T-helper 17 cell (primary cell): ENCODE measurements at places on chromosomes 16 and 17. TPM values are rescaled to one million over a fixed set of nuclear protein-coding genes. Genes with fewer than 3 reads are reported as not detected.

DNA sequence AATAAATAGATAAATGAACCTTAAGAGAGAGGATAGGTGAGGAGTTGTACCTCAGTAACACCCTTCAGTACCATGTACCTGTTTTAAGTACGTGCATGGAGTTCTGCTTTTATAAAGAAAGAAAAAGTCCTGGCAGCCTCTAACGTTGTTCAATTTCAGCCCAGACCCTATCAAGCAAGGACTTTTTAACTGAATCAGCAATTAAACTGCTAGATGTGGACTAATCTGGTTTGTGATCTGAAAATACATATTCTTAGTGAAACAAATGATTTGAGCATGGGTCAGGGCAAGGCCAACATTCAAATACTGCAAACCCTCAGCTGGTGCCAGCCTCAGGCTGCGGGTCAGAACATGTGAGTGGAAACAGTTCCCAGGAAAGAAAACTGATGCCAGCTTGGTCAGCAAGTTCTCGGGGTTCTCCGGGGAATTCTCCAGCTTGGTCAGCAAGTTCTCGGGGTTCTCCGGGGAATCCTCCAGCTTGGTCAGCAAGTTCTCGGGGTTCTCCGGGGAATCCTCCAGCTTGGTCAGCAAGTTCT lies 84.5 kb downstream of the MRM3 start:
- DNase-seq: no peak

The MYH1 gene
- not detected for total RNA-seq

- no peak for DNase-seq
Observed at GRCh38 chr17:79864617-79865250, 25.5 kb upstream of the CBX4 start.

DNA sequence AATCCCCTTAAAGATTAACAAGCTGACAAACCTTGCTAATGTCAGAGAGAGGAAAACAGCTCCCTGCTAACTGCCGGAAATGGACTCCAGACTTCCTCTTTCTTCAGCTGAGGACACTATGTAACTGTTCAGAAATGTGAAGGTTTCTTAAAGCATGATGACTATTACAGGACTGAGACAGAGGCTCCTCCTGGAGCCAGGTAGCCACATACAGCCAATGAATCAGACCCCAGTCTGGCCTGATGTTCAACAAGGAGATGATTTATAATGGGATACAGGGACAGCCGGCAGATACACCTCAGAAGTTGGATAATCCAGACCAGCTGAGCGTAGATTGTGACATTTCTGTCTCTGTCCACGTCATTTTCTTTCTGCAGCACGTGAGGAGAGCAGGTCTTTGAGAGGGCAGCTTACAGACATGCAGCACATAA lies 216.2 kb downstream of the HS3ST3A1 start:
- DNase-seq: no peak

The MARVELD3 gene
- not detected for total RNA-seq

DNA sequence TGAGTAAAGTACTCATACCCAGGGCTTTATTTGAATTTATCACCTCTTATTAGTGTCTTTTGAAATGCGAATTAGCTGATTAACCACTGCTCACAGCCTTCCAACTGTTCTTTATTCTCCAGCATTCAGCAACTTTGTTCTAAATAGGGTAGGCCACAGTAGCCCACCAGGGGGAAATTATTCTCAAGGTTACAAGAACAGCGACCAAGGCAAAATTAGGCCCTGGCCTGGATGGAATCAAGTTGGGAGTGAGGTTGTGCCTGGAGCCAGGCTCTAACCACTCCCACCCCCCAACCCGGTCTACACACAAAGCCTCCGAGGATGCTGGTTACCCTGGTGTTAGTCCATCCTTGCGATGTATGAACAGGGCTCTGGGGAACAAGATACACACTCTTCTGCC lies 245.5 kb downstream of the STX8 start:
- DNase-seq: no peak

- no peak for DNase-seq
Observed at GRCh38 chr16:19377864-19378263, 39.8 kb upstream of the TMC5 start.

DNA sequence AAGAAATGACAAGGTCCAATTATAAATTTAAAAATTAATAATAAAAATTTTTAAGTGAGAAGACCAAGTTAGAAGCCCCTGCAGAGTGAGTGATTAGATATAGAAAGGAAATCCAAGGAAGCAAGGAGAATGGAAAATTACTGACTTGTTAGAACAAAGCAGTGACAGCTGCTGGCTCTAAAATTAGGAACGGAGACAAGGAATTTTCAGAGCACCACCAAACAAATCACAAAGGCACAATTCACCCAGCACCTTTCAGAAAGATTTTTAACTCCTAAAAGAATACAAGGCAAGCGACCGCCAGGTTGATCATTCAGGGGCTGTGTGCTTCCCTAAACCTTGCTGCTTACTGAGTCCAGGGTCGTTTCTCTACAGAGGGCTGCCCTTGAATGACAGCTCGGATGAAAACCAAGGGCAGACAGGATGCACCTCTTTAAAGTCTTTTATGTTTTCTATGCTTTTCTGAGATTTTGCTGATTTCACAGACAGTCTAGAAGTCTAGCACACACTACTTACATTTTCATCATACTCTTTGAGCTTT lies 45.4 kb upstream of the GINS3 start:
- DNase-seq: no peak

- no peak for DNase-seq
Observed at GRCh38 chr17:65813306-65813705, 251.9 kb upstream of the AXIN2 start.

GRCh38 chr16:67935101-67935401 lies 1.6 kb downstream of the PSMB10 start:
- DNase-seq: no peak

The PIPOX gene
- total RNA-seq: 2.2 TPM

DNA sequence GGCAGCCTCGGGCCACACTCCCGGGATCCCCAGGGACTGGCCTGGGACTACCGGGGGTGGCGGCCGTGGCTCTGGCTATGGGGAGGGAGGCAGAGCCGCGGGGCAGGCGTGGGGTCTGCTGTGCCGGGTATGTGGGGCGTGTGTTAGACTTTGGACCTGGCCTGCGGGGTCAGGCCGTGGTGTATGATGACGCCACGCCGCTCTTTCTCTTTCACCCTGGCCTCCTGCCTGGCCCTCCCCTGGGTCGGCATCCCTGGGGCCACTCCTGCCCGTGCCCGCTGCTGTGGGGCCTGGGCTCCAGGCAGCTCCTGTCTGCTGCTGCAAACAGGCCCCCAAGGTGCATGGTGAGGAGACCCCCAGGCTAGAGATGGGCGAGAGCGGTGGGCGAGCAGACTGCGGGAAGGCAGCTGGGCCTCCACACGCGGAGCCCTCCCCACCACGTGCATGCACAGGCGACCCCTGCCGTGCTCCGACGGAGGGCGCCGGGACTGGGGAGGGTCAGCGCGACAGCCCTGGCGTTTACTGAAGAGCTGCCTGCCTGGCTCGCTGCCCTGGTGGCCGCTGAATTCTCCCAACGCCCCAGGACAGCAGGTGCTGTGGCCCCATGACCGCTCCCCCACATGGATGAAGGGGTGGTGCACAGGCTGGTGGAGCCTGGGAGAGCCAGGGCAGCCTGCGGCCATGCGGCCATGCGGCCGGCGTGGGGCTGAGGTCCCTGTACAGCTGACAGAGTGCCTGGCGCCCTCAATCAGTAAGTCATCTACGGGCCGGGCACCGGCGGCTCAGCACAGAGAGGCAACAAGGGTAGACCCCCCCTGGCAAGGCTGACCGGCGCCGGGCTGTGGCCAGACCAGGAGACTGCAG lies 16.0 kb downstream of the CAPN15 start:
- no peak for DNase-seq

- no peak for DNase-seq
Observed at GRCh38 chr16:85250609-85251223, 138.4 kb upstream of the CIBAR2 start.

DNA sequence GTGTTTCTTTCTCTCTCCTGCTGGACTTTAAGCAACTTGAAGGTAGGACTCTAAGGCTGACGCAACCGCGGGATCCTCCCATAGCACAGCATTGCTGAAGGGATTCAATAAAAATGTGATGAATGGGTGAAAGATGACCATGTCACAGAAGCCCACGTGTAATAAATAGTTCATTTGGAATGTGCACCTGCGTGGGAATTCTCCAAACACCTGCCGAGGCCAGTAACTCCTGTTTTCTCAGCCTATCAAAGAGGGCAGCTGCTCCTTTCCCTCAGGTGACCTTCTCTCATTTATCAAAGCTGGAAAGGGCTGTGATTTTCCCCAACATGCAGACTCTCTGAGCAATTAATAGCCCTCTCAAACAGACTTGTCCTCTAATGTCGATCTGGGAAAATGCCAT lies 235.7 kb downstream of the STX8 start:
- DNase-seq: no peak
